A549 treated with DMSO at 1 μM for 4 hours (cell line): ENCODE measurements at places on chromosomes 4 and X. TPM values are rescaled to one million over a fixed set of nuclear protein-coding genes. Genes with fewer than 3 reads are reported as not detected.

The GATA1 gene
- total RNA-seq, result not detected in 5 replicates

The PAK3 gene
- total RNA-seq, result 0.05 to 0.17 TPM in 2 of 5 replicates, not detected in the others

The PRKG2 gene
- total RNA-seq, result 0.72 to 1.8 TPM (median 0.85 TPM) in 5 replicates

The SCML1 gene
- 6.2 to 7.2 TPM (median 6.7 TPM) in 5 replicates for total RNA-seq

The PNMA6F gene
- total RNA-seq, result not detected in 5 replicates

The TMEM31 gene
- 0.14 to 0.16 TPM in 2 of 5 replicates, not detected in the others for total RNA-seq

The DGAT2L6 gene
- not detected in 5 replicates for total RNA-seq

The ADH4 gene
- total RNA-seq, result not detected in 5 replicates

The RNF150 gene
- total RNA-seq, result 0.26 to 0.57 TPM (median 0.30 TPM) in 5 replicates

The GLRA3 gene
- not detected in 5 replicates for total RNA-seq

The PCDH7 gene
- 0.09 to 0.41 TPM (median 0.11 TPM) in 5 replicates for total RNA-seq

The HSD17B13 gene
- 0.05 to 0.07 TPM (median 0.05 TPM) in 3 of 5 replicates, not detected in the others for total RNA-seq

The VGLL1 gene
- not detected in 5 replicates for total RNA-seq

The SHOX gene
- total RNA-seq, result not detected in 5 replicates

The GC gene
- not detected in 5 replicates for total RNA-seq

The MAGEC3 gene
- total RNA-seq, result not detected in 5 replicates

The OPRPN gene
- not detected in 5 replicates for total RNA-seq

The ZMAT1 gene
- 0.02 to 0.03 TPM (median 0.03 TPM) in 3 of 5 replicates, not detected in the others for total RNA-seq

The PDE6B gene
- total RNA-seq, result not detected in 5 replicates

The PLK4 gene
- total RNA-seq, result 13.4 to 17.5 TPM (median 16.7 TPM) in 5 replicates

The PLAC8 gene
- 0.80 to 1.5 TPM (median 1.3 TPM) in 5 replicates for total RNA-seq

The SCD5 gene
- total RNA-seq, result 7.0 to 9.2 TPM (median 7.6 TPM) in 5 replicates

The DUSP21 gene
- not detected in 5 replicates for total RNA-seq

The INTS6L gene
- 0.08 to 0.46 TPM (median 0.17 TPM) in 5 replicates for total RNA-seq

The LDB2 gene
- total RNA-seq, result not detected in 5 replicates

The TMPRSS11F gene
- total RNA-seq, result not detected in 5 replicates

The ZRSR2 gene
- total RNA-seq, result 9.6 to 11.7 TPM (median 10.6 TPM) in 5 replicates

The SLITRK4 gene
- total RNA-seq, result 0.02 TPM in 2 of 5 replicates, not detected in the others

The AADAT gene
- total RNA-seq, result 8.3 to 9.1 TPM (median 8.8 TPM) in 5 replicates

The ZCCHC12 gene
- total RNA-seq, result 0.12 to 0.17 TPM (median 0.15 TPM) in 4 of 5 replicates, not detected in the other

The RFC1 gene
- total RNA-seq, result 18.8 to 23.5 TPM (median 20.3 TPM) in 5 replicates

The CLGN gene
- 4.8 to 6.7 TPM (median 5.2 TPM) in 5 replicates for total RNA-seq

The ATP2B3 gene
- 0.04 to 0.25 TPM (median 0.09 TPM) in 5 replicates for total RNA-seq
